ENCODE measurements at places on chromosomes 6 and 20.

DNA sequence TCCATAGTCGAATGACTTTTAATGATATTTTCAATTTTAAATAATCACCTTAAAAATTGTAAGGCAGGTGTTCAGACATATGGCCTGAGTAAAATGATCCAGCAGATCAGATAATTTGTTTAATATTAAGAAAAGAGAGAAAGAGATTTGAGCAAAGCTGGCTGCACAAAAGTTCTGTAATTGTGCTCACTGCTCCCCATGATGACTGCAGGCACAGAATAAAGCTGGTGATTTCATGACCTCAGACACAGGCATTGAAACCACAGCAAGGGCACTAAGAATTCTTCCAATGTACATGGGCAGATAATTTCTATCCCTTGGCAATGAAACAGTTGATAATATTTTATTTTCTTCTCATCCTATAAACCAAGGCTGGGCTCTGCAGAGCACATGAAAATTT lies 553.1 kb downstream of the NKAIN2 start:
- no peak for DNase-seq

- DNase-seq, result no peak
Measured at GRCh38 chr20:47768016-47768824, 17.1 kb downstream of the SULF2 start.

GRCh38 chr6:37347670-37348111 lies 6.1 kb upstream of the RNF8 start:
- DNase-seq, result no peak

DNA sequence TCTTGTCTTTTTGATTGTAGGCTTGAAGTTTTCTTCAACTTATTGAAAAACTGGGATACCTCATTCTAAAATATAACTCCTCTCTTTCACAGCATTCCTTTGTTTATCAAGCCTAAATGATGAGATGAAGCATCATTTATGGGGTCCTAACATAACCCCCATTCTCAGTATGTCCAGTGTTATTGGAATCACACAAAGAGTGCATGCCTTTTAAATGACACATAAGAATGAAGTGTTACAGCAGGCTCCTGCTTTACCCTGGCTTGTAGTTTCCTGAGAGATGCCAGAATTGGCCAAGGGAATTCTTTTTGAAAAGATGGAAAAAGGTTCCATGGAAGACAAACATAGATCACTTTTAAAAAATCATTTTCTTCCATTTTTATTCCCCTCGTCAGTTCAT lies 502.4 kb downstream of the BCKDHB start:
- no peak for DNase-seq

GRCh38 chr6:76876922-76877553 lies 586.3 kb downstream of the HTR1B start:
- DNase-seq, result peak; percentile 87

GRCh38 chr6:105151644-105152043 lies 28.2 kb downstream of the POPDC3 start:
- no peak for DNase-seq

DNA sequence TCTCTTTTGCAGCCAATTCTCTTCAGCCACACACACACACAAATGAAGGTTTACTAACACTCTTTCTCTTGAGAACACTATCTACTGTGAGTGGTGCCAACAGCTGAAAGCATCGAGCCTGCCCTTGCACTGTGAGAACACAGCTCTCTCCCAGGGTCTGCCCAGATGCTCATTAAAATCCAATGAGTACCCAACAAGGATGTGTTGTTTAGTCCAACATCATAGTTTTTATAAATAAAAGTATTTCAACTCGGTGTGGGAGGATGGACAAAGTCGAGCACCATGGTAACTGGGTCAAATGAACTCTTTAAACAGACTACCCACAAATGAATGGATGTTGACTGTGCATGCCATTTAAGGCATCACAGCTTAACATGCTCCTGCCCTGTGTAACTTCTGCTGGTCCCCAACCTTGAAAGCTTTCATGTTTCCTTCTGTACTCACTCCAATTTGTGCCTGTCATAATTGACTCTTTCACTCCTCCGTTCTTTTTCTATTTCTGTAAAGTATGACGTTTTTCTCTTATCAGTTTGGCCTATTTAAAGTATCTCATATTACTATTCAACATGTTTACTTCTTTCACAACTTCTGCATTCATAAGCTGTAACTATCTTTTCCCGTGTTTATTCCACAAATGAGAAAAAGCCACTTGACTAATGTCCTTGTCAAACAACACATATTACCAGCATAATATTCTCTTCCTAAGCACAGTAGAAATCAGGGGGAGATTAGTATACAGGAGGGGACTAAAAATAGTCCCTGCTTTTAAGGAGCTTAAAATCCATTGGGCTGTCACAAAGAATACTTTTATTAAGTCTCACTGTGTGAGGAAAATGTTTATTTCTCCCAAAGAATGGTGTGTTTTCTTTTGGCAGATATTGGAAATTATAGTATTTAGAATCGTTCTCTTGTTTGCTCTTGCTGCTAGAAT lies 215.4 kb downstream of the RFPL4B start:
- peak; percentile 6 for DNase-seq

DNA sequence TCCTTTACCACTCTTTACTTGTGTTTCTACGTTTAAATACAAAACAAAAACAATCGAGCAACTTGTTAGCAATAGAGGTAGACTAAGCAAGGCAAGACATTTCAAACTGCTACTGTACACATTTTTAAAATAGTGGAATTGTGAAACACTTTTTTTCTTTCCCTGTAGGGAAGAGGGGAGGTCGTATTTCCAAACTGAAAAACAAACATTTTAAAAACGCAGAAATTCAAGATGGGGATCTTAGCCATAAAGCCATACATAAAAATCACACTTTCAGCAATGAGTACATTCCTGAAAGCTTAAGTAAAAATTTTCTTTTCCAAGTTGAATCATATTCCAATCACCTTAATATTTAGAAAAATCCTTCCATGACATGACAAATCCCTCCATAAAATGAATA lies 267.6 kb downstream of the LAMA2 start:
- DNase-seq, result no peak

DNA sequence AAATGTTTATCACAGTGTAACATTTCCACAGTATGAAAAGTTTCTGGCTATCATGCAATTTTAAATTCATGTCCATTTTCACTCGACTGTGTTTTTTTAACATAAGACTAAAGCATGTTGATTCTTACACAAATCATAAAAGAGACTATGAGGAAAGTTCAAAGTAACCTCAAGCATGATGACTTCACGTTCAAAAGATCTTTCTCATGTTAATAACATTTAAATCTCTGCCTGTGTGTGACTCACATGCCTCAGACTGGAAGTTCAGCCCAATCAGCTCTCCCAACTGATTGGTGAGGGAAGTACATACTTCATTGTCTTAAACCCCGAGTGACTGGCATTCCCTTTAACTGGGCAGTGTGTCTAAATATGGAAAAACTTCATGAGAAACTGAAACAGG lies 37.4 kb downstream of the ATXN1 start:
- no peak for DNase-seq

DNA sequence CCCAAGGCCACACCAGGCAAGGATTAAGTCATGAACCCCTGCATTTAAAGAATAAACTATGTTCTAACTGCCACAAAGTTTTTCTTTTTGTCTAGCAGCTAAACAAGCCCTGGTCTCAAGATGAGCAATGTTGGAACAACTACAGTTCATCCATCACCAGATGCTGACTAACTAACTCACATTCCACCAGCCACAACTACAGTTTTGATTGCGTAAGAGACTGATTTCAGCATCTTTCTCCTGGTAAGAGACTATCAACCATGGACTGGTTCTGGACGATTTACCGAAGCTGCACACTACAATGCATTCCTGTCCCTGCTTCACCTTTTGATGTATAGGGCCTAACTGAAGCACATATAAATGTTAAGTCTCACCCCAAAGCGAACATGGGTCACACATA lies 43.0 kb downstream of the F13A1 start:
- DNase-seq, result no peak

DNA sequence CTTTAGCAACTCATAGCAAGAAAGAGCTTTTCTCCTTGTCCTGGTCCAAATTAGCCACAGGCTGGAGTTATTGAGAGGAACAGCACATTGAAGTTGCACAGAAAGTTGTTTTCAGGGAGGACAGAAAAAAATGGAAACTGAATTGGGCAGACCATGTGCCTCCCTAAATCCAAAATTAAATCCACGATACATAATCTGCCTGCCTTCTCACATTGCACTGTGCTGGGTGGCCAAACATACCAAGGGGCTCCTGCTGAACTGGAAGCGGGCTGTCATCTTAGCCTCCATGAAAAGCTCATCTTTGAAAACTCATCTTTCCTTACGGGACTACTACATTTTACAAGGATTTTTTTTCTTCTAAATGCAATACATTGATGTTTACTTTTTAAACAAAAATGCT lies 59.9 kb downstream of the TNFAIP3 start:
- DNase-seq, result no peak

- DNase-seq, result no peak
Measured at GRCh38 chr20:20859510-20859909, 147.1 kb upstream of the RALGAPA2 start.

GRCh38 chr6:112429226-112429625 lies 82.1 kb downstream of the RFPL4B start:
- DNase-seq, result peak; percentile 11

DNA sequence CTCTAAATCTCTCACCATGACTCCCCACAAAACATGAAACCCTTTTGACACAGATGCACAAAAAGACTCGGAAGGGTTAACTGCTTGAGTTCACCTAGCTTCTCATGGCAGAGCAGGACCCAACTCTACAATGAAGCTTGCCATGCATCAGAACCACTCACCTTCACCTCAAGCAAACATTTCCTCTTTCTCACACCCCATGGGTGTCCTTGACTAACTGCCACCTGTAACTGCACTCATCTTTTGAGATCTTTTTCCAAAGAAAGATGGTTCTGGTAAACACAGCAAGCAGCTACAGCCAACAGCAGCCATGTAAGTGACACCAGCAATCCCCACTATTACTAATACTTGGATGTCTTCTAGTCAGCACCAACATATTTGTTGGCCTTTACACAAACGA lies 76.5 kb downstream of the EFHC1 start:
- no peak for DNase-seq

- no peak for DNase-seq
Measured at GRCh38 chr6:151761851-151762250, 45.6 kb upstream of the ESR1 start.

DNA sequence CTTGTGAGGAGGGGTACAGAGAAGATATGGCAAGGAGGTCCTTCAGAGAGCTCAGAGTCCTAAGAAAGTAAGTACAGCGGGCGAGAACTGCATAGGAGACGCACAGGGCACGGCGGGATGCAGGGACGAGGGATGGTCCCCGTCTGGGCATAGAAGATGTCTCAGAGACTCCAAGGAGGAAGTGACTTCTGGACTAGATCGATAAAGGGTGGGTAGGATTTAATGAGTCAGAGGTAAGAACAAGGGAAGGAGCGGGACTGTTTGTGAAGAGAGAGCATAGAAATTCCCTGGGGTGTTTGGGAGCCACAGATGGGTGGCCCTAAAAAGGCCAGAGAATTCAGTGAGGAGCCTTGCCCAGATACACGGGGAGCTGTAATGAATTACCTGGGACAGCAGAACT lies 69.1 kb downstream of the FAM120B start:
- DNase-seq, result no peak

DNA sequence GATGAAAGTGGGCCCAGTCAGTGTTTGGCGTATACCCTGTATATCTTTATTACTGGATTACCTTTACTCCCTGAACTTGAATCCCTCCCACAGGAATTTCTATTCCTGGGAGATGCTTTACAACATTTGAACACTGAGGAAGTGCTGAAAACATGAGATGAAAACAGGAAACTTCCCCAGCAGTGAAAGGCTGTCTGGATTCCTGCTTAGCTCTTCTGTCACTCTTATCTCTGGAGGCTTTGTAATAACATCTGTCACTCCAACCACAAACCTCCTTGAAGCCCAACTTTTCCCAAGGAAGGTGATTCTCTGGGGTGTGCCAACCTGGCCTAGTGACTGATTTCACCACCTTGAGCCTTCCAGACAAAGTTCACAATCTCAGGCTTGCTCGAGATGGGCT lies 264.5 kb upstream of the BMP2 start:
- no peak for DNase-seq

- no peak for DNase-seq
Measured at GRCh38 chr20:37528446-37529213, 954 bp upstream of the BLCAP start.

- DNase-seq, result peak; percentile 63
Measured at GRCh38 chr20:22559711-22560318, 24.6 kb downstream of the FOXA2 start.

DNA sequence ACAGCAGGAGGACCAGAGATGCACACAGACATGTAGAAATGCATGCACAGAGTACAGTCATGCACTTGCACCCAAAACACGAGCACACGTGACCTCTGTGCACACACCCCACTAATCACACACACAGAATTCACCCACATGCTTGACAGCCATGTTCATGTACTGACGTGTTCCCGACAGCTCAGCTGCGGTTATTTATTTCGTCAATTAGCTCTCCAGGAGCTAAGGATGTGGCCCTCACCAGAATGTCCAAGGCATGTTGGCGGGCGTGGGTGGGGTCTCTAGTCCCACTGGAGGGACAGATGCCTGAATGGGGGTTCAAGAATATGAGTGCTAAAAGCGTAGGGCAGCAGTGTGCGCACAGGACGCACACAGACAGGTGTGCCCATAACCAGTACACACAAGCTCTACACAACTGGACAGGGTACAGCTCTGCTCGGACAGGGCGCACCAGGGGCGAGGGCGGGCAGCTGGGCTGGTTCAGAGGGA lies 571 bp upstream of the PRPF6 start:
- DNase-seq, result no peak

- no peak for DNase-seq
Measured at GRCh38 chr6:87654875-87655454, 47.1 kb downstream of the AKIRIN2 start.

DNA sequence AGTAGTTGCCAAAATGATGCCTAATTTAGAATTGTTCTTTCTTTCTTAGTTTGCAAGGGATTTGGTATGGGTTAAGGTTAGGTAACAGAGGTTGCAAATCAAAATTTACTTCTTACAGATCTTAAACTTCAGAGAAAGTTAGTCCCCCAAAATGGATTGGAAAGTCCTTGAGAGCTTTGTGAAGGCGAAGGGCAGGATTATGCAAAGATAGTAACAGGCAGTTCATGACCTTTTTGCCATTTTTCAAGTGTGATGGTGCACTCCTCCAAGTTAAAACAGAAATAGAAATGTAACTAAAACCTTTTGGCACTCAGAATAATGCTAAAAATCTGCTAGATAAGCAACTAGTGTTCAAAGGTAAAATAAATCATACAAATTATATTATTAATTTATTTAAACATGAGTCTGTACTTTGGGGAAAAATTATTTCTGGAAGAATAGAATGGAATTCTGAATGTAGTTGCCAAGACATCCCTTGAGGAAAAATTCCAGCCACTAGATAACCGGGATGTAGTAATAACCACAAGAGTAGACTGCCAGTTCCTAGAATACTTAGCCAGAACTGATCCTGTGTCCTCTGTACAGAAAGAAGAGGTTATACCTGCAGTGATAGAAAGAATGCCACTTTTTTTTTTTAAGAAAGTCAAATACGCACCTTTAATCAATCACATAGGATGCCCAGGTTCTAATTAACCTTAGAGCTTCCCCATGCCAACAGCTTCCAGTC lies 31.8 kb upstream of the DAAM2 start:
- DNase-seq, result no peak

GRCh38 chr6:132843316-132844035 lies 29.1 kb downstream of the RPS12 start:
- peak; percentile 71 for DNase-seq

- no peak for DNase-seq
Measured at GRCh38 chr6:16349544-16349943, 111.2 kb downstream of the GMPR start.

GRCh38 chr6:27168586-27169443 lies 78.7 kb upstream of the PRSS16 start:
- DNase-seq, result no peak

- DNase-seq, result no peak
Measured at GRCh38 chr20:51412333-51412871, 130.1 kb downstream of the NFATC2 start.

Data from NCI-H146 (cell line).